ENCODE measurements at places on chromosomes 11 and 22.

GRCh38 chr11:29996016-29996415, 20.8 kb downstream of the KCNA4 start:
- no peak for DNase-seq

GRCh38 chr11:17764446-17765218, 30.1 kb downstream of the KCNC1 start:
- no peak for DNase-seq

GRCh38 chr11:106619320-106619990, 398.8 kb downstream of the GUCY1A2 start:
- no peak for DNase-seq

GRCh38 chr22:31244046-31244942, 32.2 kb downstream of the LIMK2 start:
- DNase-seq, result no peak

GRCh38 chr11:69005183-69005630, 7.8 kb downstream of the MRGPRF start:
- DNase-seq, result no peak

DNA sequence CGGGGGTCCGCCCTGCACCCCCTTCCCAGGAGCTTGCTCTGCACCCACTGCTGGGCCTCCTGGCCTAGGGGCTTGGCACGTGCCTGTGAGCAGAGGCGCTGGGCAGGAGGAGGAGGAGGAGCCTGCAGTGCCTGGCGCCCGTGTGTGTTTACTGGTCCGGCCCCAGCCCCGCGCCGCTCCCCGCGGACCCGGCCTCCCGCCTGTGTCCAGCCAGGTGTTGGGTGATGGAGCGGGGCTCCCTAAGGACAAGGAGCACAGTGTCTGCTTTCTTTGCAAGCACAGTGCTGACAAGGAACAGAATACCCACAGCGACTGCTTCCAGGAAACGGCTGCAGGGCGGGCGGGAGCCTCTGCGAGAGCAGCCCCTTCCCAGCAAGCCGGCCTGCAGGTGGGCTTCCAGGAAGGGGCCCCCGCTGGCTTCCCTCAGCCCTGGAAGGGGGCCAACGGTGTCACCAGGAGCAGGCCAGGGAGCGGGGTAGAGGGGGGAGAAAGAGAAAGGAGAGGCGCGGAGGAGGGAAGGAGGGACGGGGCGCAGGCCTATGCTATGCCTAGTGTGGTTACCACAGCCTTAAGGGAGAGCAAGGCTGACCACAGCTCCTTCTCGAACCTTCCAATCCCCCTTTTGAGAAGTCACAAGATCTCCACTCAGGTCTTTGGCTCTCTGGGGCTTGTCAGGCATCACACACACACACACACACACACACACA, 6.6 kb downstream of the H19 start:
- no peak for DNase-seq

DNA sequence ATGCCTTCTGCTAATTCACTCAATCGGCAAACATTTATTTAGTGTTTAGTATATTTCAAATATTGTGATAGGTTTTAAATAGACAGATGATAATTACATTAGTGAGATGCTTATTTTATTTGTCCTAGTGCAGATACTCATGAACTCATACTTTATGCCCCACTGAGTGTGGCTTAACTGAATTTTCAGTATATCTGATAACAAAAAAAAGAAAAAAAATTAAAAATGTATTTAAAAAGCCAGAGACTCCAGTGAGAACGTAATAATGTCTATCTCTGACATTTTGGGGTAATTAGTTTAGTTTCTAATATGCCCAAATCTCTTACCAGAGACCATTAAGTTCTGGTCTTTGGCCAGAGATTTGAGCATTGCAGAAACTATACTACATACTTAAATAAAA, 332.6 kb upstream of the CHORDC1 start:
- no peak for DNase-seq

- DNase-seq, result no peak
These were observed 27.1 kb downstream of the TSKU start for GRCh38 chr11:76810151-76810853.

DNA sequence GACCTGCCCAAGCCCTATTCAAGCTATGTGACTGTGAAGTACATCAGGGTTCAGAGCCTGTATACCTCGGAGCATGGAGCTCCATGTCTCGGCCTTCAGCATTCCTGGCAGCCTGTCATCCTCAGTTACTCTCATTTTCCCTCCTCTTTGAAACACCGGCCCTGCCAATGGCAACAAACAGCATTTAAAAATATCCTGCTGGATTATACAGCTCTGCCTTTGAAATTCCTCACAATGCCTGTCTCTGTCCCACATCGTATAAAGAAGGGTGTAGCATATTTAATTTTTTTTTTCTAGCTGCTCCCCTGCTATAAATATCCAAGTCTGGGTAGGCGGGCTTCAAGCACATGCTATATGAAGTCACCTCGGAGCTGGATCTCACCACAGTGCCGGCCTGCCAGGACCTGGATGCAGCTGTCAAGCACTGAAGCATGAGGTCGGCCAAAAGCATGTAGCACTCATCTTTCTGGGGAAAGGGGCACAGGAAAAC, 11.8 kb downstream of the ABTB2 start:
- DNase-seq, result no peak

DNA sequence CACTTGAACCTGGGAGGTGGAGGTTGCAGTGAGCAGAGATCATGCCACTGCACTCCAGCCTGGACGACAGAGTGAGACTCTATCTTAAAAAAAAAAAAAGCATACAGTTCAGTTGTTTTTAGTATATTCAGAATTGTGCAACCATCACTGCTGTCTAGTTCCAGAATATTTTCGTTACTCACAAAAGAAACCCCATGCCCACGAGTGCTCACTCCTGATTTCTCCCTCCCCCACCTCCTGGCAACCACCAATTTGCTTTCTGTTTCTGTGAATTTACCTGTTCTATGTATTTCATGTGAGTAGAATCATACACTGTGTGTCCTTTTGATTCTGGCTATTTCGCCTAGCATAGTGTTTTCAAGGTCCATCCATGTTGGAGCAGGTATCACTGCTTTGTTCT, 24.8 kb downstream of the PTPRJ start:
- DNase-seq, result no peak

- no peak for DNase-seq
These were observed 4.9 kb downstream of the CSNK1E start for GRCh38 chr22:38312261-38312800.

DNA sequence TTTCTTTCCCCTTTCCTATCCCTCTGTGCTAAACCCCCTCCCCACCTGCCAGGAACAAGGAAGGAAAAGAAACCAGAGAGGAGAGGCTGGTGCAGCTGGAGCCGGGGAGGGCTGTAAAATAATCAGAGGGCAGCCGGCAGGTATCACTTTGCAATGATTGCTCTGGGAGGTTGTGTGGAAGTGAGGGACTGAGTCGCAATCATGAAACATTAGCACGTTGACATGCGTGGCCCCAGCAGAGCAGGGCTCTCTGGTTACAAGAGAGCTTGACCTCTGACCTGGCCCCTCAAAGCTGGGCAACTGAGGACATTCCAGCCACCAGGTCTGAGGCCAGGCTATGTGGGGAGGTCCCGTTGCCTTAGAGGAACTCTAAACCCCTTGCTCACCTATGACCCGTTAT, 170.8 kb upstream of the BDNF start:
- no peak for DNase-seq

DNA sequence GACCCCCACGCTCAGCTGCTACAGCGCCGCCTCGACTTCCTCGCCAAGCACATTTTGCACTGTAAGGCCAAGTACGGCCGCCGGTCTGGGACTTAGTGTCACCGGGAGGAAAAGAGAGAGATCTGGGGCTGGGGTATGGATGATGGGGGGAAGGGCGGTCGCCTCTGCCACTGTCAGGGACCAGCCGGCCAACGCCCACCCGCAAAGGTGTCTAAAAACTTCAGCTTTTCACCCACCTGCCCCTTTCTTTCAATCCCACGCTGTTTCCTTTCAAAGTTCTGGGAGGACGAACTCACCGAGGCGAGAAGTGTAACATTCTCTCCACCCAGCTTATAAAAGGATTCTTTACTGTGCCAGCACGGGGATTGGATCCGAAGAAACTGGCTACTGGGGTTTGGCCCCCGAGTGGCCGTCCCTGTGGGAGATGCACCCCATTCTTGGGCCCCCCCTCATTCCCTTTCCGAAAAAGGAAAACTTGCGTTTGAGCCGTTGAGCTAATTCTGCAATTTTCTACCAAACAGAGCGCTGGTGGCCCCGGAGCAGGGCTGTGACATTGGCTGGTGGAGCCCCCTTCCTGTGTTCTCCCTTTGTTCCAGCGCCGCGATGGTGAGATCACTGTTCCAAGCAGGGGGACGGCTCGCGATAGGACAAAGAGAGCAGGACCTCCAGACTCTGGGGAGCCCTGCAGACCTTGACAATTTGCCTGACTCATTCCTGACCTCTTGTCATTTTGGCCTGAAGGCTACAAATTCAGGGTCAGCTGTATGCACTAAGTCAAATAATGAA, 1.8 kb downstream of the FJX1 start:
- DNase-seq, result no peak

GRCh38 chr11:95378789-95379188, 147.8 kb upstream of the SESN3 start:
- no peak for DNase-seq

DNA sequence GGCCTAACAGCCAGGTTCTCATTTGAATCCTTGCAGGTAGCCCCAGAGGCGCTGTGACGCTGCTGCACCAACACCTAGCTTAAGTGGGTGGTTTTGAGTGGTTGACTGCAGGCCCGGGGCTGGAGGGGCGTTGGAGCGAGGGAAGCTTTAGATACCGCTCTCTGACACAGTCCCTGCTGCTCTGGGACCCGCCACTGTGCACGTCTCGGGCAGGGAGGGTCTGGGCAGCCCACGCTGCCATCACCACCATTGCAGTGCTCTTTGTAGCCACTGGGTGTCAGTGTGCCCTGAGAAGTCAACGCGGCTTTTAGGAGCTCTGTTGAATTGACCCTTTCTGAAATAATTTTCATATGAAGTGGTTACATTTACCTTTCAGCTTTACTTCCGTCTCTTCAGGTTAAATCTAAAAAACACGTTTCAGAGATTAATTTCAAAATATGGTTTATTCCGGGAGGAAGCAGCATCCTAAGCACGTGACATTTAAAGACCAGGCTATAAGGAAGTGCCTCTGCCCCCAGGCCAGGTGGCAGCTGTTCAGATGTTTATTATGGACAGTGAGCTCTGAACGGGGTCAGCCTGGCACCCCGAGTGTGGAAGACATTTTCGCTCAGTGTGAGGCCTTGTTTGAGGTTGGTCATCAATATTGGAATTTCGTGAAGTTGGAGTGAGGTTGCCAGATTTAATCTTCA, 30.9 kb upstream of the PARVB start:
- DNase-seq, result no peak

DNA sequence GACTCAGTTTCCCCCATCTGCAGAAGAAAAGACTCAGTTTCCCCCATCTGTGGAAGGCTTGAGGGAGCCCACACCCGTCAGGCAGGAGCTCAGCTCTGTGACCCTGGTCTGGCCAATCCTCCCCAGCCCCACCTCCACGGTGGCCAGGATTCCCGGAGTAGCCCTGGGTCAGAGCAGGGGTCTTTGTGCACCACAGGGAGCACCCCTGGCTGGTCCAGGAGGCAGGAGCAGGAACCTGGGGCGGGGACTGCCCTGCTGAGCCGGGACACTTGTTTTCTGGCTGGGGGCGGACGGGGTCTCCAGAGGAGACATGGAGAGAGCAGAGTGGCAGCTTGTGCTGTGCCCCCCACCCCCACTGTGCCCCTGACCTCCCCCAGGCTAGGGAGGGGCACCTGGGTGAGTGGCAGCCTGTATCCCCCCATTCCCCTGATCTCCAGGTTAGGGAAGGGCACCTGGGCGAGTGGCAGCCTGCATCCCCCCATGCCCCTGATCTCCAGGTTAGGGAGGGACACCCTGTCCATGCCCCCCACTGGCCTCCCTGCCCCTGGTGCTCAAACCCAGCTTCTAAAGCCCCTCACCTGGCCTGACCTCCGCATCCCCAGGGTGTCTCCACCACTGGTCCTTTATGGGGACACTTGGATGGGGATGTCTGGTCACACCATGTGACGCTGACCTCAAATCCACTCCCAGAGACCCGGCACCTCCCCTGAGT, 18.8 kb downstream of the IL17REL start:
- DNase-seq, result no peak

GRCh38 chr11:124405581-124405980, 6.8 kb upstream of the OR8B3 start:
- DNase-seq, result no peak

GRCh38 chr11:119316729-119317591, at the start of gene MCAM:
MCAM (minus strand) TSS chr11:119317130; CDS start chr11:119317101, 29 bp downstream.
- no peak for DNase-seq

DNA sequence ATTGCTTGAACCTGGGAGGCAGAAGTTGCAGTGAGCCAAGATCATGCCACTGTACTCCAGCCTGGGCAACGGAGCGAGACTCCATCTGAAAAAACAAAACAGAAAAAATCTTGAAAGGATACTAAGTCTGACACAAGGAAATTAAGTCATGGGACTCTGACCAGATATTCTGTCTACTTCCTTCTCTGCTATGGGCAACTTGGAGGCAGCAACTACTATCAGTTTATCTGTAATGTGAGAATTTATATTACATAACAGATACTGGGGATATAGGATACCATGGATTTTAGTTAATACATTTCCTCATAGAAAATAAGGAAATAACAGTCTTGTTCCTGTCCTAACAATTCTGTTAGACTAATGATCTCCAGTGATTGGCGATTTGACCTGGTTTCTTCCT, 1.6 kb upstream of the SGSM3 start:
- no peak for DNase-seq

GRCh38 chr11:89267660-89268302, 90.1 kb downstream of the TYR start:
- no peak for DNase-seq

DNA sequence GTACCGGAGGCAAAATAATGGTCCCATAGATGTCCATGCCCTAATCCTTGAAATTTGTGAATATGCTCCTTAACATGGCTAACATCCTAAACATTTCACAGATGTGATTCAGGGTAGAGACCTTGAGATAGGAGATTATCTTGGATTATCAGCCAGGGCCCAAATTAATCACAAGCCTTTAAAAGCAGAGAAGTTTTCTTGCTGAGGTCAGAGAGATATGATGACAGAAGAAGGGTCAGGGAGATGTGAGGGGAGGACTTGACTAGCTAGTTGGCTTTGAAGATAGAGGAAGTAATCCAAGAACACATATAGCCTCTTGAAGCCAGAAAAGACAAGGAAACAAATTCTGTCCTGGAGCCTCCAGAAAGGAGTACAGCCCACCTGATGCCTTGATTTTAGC, 19.1 kb upstream of the FDX1 start:
- DNase-seq, result no peak

GRCh38 chr11:7657306-7658025, 15.8 kb downstream of the CYB5R2 start:
- no peak for DNase-seq

DNA sequence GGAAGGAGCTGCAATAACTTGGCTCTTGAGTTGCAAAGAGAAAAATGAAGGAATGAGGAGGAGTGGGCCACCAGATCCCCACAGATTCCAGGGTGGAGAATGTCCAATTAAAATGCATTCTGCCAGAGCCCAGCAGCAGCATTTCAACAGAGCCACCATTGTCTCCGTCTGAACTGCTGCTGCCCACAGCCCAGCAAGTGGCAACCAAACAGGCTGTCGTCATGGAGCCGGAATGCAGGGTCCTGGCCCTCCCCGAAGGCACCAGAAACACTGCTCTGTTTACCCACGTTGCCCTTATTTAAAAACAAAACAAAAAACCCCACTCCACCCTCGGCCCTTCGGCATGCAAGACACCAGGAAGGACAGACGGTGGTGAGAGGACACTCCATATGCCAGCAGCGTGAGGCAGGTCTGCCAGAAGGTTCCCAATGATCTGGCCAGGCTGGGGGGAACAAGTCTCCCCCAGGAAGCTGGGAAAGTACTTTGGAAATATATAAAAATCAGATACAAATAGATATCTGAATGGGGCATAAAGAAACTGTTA, 32.5 kb downstream of the PLEKHA7 start:
- no peak for DNase-seq
